HT-29 (cell line): ENCODE measurements at places on chromosomes 1 and 21. TPM values are rescaled to one million over a fixed set of nuclear protein-coding genes. Genes with fewer than 3 reads are reported as not detected.

The HAO2 gene
- total RNA-seq, result not detected in 2 replicates

The RHCE gene
- not detected in 2 replicates for total RNA-seq

The FAM72D gene
- total RNA-seq, result 1.8 and 3.5 TPM in 2 replicates

The TMEM51 gene
- 23.5 and 24.7 TPM in 2 replicates for total RNA-seq

The AMY2A gene
- total RNA-seq, result not detected in 2 replicates

The KPRP gene
- not detected in 2 replicates for total RNA-seq

The RGS8 gene
- not detected in 2 replicates for total RNA-seq

The SIM2 gene
- total RNA-seq, result 9.9 and 11.4 TPM in 2 replicates

The PLEKHA6 gene
- total RNA-seq, result 76.7 and 88.6 TPM in 2 replicates

The GBP1 gene
- total RNA-seq, result 1.8 and 2.7 TPM in 2 replicates

The ACTL8 gene
- 0.20 and 0.55 TPM in 2 replicates for total RNA-seq

The S100A13 gene
- total RNA-seq, result 78.7 and 87.3 TPM in 2 replicates

The PADI3 gene
- 0.03 and 0.15 TPM in 2 replicates for total RNA-seq

The PROX1 gene
- 0.94 and 1.0 TPM in 2 replicates for total RNA-seq

The MAP10 gene
- not detected in 2 replicates for total RNA-seq

The PADI2 gene
- total RNA-seq, result 3.4 and 3.8 TPM in 2 replicates

The PRDM16 gene
- total RNA-seq, result 0.10 TPM in 1 of 2 replicates, not detected in the other

The CD1D gene
- total RNA-seq, result not detected in 2 replicates
